ENCODE measurements at places on chromosomes 4 and X. TPM values are rescaled to one million over a fixed set of nuclear protein-coding genes. Genes with fewer than 3 reads are reported as not detected.

HSFX1 gene
- 0.70 TPM for total RNA-seq

RADX gene
- total RNA-seq = 4.2 TPM

ART3 gene
- not detected for total RNA-seq

TLR2 gene
- not detected for total RNA-seq

TMEM187 gene
- 4.8 TPM for total RNA-seq

GAGE12H gene
- not detected for total RNA-seq

NMU gene
- total RNA-seq = 4.2 TPM

ADH1B gene
- not detected for total RNA-seq

EFHC2 gene
- total RNA-seq = not detected

DNA sequence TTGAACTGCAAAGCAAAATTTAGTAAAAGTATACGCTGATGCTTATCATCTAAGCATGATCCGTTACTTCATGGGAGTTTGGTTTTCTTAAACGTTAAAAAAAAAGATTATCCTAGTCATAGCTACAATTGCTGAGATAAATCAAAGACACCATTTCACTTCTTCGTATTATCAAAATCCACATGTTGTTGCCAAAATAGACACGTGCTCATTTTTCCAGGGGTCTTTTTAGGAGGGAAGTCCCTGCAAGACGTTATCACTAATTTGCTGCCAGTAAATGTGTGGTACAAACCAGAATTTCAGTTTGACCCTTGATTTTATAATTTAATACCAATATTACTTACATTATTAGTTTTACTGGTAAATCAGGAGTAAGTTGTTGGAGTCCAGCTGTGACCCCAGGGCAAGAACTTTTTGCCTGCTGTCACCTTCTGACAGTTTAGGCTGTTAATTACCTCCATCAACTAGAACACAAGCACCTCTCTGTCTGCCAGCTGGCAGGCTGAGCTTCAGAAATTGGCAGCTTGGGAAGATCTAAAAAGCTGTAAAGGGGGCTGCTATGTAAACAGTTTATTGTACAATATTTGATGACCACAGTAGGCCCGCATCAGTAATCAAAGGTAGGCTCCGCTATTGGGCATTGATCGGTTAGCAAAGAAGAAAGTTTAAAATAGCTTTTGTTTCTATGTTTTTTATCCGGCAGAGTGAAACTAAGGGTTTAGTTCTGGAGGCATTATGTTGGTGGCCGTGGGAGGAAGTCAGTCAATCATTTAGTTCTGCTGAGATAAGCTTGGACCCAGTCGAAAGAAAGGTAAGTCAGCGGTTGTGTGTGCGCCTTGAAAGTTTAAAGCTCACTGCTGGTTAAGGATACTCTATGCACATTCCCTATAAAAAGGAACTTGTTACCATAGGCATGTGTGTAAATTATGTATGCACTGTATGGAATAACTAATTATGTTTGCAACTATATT is 196.4 kb downstream of the FBXO8 start:
- no peak for DNase-seq

DNA sequence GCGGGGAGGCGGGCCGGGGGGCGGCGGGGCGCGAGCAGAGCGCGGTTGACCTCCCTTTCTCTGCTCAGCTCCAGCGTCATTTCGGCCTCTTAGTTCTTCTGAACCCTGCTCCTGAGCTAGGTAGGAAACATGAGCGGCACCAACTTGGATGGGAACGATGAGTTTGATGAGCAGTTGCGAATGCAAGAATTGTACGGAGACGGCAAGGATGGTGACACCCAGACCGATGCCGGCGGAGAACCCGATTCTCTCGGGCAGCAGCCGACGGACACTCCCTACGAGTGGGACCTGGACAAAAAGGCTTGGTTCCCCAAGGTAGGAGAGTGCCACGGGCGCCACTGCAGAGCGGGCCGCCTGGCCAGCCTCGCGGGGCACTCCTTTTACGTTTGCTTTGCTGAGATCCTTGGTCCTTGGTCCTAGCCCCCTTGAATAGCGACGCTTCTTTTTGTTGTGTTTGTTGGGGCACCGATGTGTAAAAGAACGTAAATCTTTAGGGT is at the start of gene HTATSF1:
HTATSF1 (plus strand) TSS at position 37 of the 497 bp plus-strand sequence; CDS start at position 130, 93 bp downstream.
- no peak for DNase-seq

- no peak for DNase-seq
These were observed 7.7 kb downstream of the CCNQ start for GRCh38 chrX:153590961-153591956.

DNA sequence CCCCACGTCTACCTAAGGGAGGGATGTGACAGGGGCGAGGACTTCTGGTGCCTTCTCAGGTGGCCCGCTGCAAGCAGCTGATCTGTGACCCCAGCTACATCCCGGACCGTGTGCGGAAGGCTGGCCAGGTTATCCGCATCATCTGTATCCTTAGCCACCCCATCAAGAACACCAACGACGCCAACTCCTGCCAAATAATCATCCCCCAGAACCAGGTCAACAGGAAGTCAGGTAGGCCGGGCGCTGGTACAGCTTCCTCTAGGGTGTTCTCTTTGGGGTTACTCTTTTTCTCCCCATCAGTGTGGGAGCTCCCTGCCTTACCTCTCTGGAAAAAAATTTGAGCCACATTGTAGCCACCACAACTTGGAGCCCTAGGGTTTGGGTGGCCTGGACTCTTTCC is 2.4 kb upstream of the FAM50A start:
- DNase-seq = no peak

DNA sequence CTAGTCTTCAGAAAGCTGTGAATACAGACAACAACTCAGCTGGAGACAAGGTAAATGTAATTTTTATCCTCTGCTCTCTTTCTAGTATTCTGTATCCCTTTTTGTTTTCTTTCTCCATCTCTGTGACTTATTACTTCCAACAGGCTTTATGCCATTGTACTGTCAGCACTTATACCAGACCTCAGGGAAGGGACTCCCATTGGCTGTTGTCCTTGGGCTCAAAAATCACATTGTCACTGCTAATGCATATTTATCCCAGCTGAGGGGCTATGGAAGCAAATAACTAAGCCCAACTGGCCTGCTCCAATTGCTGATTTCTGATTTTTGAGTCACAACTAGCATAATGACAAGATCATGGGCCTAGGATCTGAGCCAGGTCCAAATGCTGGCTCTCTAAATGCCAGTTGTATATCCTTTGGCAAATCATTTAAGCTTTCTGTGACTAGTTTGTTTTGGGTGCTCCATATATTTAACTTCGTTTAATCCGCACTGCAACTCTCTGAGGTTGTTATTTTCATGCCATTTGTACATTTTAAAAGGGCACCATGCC is 395.1 kb upstream of the GNPDA2 start:
- DNase-seq = no peak

DNA sequence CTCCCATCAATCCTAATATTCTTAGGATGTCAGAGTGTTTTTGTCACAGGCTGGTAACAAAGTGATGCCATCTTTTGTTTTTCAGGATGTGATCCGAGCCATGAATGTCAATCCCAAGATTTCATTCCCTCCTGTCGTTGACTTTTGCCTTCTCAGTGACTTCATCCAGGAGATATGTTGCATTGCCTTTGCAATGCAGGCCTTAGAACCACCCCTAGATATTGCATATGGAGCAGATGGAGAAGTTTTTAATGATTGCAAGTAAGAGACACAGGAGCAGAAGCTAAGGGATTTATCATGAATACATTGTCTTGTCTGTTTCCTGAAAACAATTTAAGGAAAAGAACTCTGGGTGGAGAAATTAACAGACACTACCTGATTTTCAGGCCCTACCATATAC is 28.6 kb downstream of the SPATA18 start:
- DNase-seq = no peak

- no peak for DNase-seq
These were observed 344.4 kb downstream of the RAPGEF2 start for GRCh38 chr4:159447296-159447695.

DNA sequence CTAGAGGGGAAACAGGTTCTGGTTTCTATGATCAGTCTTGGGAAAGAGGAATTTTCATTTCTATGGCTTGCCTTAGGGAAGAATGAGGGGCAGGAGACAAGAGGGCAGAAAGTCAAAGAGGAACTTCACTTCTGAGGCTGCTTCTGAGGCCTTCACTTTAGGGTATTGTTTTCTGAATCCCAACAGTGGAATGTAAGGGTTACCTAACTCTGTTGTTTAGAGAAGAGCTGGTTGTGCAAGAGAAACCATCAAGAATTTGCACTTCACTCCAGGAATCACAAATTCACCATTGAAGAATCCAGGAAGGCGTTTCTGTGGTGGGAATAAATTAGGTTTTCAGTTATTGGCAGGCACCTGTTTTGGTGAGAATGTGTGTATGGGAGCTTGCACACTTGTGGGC is 126.7 kb upstream of the AMOT start:
- peak; percentile 0 for DNase-seq

- no peak for DNase-seq
These were observed 28.5 kb downstream of the VCX3A start for GRCh38 chrX:6506444-6506843.

DNA sequence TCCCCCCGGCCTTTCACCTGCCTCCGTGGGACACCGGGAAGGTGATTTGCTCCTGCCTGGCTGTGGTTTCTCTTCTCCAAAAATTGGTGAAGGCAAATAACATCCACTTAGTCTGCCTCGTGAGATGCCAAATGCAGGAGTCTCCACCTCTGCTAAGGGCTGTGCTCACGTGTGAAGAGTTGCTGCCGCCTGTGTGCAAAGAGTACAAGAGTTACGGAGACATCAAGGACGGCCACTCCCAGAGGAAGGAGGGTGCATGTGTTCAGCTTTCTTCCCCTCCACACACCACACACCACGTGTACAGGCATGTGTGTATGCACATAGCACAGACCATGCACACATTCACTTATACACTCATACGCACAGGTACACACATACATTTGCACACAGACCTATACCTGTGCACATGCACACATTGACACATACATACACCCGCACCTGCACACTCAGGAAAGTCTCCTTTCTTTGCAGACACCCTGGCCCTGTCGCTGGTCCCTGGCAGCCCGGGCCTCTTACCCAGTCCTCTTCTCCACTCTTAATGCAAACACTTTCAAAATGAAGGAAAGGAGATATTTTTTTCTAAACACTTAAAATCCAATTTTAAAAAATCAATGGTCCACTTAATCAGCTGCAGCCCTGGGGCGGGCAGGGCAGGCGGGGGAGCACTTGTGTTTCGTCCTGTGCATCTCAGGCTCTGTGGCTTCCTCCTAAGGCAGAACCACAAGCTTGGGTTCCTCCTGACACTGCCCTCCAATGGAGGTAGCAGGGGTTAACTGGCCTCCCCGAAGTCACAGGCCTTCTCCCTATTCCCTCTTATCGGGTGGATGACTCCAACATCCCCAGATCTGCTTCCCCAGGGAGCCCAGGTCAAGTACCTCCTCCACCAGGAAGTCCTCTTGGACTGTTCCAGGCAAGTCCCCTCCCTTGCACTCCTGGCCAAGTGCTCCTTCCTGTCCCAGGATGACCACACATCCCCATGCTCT is 103.0 kb downstream of the CPZ start:
- no peak for DNase-seq

GRCh38 chr4:139453041-139453370 is 915 bp upstream of the RAB33B start:
- no peak for DNase-seq
